ENCODE measurements at places on chromosomes 13 and 19.

DNA sequence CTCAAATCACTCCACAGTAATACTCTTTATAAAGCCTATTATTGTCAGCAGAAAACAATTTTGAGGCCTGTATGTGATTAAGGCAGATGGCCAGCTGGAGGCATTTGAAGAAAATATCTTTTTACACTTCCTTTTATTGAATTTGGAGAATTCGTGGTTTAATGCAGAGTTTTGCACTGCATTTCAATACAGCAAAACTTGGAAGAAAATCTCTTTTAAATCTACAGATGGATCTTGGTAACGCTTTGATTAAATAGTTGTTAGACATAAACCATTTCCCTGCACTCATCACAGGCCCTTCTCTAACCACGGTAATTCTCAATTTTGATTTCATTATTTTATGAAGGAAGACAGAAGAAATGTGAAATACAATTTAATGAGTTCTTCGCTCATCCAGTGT lies 185.7 kb downstream of the RFC3 start:
- DNase-seq, result no peak

DNA sequence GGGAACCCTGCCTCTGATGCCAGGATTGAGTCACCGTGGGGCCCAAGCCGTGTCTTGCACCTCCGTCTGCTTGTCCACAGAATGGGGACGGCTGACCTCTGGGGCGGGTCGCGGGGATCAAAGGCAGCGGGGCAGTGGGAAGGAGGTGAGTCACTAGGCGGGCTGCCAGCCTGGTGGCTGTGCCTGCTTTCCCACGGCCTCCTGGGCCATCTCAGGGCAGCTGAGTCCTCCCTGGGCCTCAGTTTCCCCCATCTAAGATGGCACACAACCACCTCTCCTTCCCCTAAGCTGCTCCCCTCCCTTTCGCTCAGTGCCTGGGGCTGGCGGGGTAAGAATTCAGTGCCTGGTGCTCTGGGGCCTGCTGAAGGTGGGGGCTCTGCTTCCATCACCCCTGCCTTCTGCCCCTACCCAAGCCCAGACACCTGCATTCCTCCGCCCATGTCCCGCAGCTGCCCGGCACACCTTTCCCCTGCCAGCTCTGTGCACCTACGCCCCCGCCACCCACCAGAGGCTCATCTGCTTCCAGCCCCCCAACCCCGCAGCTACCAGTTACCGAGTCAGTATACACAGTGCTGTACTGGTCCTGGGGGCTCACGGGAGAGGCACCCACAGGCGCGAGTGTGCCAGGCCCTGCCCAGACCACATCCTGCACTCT lies 3.5 kb downstream of the MKNK2 start:
- DNase-seq, result no peak

DNA sequence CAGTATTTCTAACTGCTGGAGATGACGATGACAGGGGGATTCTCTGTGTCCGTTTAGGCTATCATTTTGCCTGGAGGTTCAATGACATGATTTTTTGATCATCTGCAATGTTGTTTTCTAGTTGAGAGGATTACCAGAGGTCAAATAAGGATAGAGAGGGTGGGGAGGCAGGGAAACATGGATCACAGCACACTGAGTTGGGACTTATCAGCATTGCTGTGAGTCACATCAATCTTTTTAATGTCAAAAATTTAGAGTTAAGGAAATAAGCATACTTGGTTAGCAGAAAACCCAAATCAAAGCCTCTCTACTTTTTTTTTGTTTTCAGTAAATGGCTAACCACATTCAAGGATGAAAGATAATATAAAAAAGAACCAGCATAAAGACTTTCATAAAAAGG lies 43.0 kb upstream of the CSNK1A1L start:
- no peak for DNase-seq

DNA sequence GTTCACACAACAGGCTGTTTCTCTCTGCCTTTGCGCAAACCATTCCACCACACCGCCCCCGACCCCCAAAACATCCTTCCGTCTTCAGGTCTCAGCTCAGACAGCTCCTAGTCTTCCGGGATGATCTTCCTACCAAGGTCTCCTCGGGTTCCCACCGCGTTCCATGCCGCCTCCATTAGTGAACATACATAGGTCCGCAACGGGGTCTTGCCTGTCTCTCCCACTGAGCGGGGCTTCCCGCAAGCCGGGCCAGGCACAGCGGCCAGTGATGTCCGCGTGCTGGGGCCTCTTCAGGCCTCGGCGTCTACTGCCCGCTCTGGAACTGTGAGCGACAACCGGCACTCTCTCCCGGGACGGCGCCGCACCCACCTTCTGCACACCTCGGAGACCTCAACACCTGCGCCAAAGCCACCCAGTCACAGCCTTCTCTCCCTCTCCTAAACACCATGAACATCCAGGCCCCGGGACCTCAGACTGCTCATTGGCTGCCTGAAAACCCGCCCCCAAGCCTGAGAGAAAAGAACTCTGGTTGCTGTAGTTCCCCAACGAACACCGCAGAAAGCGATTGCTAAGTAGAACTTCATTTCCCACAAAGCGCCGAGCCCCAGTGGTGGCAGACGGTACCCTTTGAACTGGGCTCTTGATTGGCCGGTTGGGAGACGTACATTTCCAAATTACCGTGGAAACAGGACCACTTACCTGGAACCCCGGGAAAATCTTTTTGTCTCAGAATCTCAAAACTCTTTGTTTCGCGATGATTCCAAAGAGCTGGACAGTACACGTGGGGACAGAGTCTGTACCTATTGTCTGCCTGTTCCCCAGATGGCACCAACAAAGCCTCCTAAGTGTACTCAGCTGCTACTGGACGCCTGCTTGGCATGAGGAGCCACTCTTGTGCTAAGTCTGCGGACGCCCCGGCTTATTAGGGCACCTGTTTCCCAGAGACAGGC lies 9.5 kb downstream of the DYRK1B start:
- peak; percentile 94 for DNase-seq

DNA sequence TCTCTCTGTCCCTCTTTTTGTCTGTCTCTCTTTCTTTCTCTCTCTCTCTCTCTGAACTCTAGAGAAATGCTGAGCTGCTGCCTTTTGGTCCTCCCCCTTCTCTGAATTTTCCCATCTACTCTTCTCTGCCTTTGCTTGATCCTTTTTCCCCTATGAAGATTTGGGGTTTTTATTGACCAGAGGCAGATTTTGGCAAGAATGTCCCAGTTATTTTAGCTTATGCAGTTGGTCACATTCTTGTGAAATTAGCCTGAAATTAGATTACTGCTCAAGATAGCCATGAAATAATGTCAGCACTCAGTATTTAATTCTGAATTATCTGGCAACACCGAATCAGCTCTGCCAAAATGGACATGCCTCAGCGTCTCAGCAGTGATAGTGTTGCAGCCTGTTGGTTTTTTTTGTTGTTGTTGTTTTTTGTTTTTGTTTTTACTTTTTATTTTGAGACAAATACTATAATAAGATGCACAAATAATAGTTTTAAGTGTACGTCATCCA lies 17.2 kb upstream of the SPART start:
- DNase-seq, result no peak

DNA sequence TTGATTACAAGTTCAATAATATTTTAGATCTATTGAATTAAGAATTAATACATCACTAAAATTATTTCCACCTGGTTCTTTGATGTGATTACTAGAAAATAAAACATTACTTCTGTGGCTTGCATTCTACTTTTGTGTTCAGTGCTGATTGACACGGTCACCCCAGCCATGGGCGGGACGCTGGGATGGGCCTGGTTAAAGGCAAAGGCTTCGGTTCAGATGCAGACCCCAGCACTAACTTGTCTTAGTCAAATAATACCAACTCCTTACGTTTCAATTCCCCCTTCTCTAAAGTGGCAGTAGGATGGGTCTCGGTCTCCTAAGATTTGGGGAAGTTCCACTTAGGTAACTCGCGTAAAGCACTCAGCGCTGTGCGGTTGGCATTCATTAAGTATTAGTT lies 144.9 kb downstream of the URI1 start:
- DNase-seq, result no peak

DNA sequence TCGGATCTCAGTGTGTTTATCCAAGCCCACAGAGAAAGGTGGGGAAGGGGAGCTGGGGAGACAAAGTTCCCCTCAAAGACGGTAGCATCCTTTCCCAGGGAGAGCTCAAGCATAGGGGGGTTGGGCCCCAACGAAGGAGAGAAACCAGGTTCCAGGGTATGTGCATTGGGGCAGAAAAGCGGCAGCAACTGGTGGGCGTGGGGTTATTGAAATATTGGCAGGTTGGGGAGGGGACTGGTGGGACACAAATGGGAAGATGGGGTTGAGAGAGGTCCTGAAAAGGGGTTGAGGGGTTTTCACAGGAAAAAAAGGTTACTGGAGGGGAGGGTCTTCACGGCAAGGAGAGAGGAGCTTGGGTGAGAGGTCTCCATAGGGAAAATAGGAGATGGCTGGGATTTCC lies 1.0 kb downstream of the ASF1B start:
- DNase-seq, result no peak

DNA sequence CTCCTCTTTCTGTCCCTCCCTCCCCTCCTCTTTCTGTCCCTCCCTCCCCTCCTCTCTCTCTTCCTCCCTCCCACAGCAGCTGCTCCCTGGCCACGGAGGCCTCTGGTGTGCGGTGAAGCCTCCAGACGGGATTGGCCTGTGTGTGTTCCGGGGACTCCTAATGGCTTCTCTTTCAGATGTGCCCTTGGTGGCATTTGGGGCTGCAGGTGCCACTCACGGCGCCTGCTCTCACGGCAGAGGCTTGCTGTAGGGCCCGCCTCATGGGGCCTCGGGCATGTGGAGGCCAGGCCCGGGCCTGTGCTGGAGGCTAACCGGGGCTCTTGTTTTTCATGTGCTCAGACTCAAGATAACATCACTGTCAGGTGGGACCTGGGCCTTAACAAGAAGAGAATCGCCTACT lies 20.9 kb downstream of the UPF1 start:
- no peak for DNase-seq

DNA sequence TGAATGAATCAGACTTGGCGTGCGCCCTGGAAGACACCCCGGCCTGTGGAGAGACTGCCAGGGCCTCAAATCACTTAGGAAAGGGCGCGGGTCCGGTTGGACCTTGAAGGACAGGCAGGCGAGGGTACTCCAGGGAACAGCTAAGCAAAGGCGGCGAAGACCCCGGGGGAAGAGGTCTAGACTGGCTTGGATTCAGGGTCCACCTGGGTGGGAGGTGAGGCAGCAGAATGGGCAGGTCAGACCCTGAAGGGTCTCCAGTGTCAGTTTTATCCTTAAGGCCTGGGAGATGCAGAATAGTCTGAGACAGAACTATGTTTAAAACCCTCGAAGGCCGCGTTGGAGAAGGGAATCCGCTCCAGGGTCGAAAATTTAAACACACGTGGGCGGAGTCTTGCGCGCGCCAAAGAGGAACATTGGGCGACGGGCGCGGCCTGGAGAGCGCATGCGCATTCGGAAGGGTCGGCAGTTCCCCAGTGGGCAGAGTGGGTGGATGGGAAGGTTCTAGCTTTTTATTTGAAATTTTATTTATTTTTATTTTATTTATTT lies 567 bp upstream of the SMG9 start:
- peak; percentile 84 for DNase-seq

- peak; percentile 42 for DNase-seq
Observed at GRCh38 chr13:46893798-46894560, 2.9 kb downstream of the HTR2A start.

DNA sequence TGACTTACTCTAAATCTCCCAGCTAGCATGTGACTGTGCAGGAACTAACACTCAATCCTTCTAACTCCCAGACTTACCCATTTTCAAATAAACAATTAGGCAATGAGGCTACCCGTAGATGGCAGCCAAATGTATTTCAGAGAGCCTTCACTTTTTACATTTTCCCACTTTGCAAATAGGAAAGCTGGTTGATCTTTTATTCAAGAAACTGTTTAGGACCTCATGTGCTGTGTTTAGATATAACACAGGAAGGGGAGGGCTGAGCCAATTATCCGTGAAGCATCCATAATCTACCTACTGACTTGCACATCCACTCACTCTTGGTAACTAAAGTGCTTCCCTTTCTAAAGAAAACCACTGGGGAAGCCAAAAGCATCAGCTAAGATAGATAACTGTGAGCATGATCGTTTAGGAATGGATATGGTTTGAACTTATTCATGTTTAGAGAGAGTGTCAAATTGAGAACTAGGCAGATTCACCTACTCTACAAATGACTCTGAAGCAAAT lies 33.4 kb downstream of the MBNL2 start:
- no peak for DNase-seq

DNA sequence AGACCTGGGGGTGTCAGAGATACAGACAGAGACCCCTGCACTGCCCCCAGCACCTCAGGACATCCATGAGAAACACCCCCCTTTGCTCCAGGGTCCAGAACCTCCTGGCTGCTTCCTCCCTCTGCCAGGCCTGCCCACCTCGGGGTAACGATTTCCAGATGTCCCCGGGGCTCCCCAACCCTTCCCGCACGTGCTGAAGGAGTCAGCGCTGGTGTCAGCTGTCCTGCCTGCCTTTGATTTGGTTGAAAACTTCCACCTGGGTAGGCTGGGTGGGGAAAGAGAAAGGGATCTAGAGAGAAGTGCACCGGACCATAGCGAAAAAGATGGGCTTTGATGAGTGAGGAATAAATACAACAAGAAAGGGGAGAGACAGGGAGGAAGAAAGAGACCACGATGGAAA lies 1.5 kb upstream of the CGB7 start:
- DNase-seq, result no peak

DNA sequence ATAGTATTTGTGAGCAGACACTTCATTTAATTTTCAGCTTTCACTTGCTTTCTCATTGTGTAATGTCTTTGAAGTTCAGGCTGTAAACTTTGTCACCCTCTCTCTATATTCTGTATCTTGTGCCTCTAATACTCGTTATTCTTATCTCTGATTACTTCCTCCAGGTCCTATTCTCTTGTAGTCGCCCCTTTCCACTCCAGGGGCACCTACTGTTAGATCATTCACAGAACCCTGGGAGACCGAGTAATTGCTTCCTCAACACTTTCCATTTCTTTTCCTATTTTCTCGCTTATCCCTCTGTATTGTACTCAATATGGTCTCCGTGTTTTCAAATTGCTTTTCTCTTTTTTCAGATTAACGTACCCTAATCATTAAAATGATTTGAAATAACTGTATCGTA lies 93.9 kb upstream of the TDRD3 start:
- no peak for DNase-seq

DNA sequence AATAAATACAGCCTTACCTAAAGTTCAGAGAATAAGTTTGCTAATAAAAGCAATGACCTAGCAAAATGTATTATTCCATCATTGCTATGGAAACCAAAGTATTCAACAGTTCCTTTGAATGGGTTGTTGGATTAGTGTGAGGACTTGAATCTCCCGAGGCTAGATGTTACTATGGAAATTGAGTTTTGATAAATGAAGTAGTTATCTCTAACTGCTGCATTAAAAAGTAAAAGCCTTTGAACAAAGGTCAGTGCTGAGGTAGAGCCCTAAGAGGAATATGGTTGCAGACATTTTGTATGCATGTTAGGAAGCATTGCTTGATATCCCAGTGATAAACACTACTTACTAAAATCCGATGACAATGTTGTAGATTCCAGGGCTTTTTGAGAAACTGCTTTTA lies 6.2 kb downstream of the KLF5 start:
- DNase-seq, result no peak

- no peak for DNase-seq
Observed at GRCh38 chr13:50742968-50743367, 100.5 kb downstream of the DLEU7 start.

All from CD4-positive, alpha-beta T cell treated with Interleukin-4 for 1 hour (primary cell).